ENCODE measurements at places on chromosomes 4 and X.

DNA sequence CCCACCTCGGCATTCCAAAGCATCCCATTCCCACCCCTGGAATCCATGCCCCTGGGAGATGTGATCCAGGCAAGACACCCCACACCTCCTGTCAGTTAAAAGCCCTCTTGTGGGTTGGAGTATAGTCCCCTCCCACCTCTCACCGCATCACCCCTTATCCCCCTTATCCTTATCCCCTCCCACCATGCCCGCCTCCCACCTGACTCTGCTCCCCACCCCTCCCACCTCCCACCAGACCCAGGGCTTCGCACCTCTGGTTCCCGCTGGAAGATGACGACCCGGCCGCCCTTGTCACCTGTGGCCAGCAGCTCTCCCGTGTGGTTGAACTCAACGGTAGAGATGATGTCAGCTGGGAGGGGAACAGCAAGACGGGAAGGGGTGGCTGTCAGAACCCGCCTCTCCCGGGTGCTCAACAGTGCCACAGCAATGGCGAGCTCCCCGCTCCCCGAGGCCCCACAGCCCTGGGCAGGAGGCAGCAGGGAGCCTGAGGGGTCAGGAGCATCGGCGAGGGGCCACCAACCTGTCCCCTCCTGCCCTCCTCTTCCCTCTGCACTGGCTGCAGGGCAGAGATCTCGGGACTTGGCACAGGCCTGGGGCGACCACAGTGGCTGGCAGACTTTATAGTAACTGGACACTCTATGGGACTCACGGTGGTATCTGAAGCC lies 91.5 kb downstream of the PPP2R2C start:
- no peak for DNase-seq

GRCh38 chr4:168784786-168785461 lies 225.1 kb downstream of the CBR4 start:
- no peak for DNase-seq

DNA sequence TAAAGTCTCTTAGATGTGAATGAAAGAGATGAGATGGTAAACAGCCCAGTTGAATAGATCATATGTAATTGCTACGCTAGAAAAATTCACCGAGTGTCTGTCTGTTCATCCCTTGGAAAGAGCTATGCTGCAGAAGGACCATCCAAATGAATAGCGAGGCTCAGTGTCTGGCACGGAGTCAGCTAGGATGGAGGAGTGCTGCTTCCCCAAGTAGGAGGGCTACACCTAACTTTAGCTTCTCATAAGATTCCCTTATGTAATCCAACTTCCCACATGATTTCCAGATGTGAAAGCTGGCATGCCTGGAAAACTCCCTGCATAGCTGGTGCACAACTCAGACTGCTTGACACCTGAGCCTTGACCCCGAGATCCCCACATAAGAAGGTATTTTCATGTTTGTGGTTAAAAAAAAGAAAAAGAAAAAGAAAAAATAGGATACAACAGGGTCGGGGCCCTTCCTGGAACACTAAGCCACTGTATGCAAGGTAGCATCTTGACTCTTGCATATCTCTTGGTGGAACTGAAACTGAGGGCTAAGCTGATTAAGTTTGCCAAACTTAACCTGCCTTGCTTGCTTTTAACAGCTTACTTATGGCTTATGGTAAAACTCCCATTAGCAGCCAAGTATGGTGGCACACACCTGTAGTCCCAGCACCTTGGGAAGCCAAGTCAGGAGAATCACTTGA lies 82.3 kb downstream of the FREM3 start:
- DNase-seq, result no peak

DNA sequence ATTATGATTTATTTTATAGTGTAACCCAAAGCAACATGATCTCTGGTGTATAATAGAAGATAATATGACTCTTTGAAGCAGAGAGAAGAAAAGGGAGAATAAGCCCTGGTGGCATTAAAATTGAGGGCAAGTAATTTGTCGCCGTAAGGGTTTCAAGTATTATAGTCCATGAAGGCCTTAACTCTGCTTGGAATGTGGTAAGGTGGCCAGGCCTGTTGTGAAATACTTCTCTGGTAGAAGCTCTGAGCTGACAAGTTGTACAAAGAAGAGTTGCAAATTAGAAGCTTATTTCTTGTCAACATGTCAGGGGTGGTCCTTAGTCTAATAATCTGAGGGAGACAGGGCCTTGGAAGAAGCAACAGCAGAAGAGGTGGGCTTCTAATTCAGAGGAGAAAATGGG lies 151.7 kb upstream of the HHIP start:
- no peak for DNase-seq

DNA sequence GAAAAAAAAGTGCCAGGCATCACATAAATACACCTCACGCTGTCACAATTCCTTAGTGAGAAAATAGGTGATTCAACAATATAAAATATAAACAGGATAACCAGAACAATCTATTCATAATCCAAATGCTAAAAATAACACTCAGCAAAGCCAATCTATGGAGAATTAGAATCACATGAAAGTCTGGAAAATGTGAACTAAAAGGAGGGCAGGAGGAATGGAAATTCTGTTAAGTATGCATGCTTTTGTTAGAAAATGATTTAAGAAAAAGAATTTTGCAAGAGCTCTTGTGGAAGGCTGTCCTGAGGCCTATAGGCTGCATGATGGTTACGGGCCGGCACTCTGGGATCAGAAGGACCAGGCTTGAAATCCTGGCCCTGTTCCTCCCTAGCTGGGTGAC lies 70.6 kb upstream of the PROM1 start:
- no peak for DNase-seq

DNA sequence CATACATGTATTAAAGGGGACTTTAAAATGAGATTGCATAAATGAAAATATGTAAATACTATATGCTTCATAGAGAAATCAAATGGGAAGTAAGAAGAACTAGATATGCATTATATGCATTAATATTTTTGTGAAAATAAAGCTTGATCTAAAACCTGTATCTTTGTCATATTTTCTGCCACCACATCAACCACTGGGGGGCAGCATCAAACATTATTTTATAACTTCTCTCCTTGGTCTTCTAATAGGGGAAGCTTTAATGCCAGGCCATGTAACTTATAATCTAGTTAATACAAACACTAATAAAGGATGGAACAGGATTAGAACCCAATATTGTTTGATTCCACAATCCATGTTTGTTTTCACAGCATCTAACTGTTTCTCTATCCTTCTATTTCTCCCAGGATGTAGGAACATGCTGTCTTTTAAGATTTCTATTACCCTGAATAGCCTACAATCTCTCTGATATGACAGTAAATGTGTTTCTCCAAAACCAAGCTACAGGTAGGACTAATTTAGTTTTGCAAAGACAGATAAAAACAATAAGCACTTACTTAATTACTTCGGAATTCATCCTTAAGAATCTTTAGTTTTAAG lies 10.0 kb downstream of the QRFPR start:
- peak; percentile 40 for DNase-seq

DNA sequence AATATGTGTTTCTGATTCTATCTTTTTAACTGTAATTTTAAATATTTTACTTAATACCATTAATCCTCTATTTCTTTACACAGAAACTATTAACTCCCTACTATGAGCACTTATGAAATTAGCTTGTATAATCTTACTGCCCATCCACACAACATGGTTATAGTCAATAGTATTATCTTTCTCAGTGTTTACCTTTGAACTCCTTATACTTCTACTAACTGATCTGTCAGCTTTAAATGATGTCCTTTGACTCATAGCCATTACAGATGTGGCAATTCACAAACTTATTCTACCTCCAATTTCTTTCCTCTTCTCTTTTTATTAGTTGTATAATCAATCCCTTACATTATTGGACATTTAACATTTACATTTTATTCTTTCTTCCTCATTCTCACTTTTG lies 5.5 kb downstream of the SEC31A start:
- no peak for DNase-seq

GRCh38 chr4:61299316-61299715 lies 99.2 kb downstream of the ADGRL3 start:
- DNase-seq, result no peak

DNA sequence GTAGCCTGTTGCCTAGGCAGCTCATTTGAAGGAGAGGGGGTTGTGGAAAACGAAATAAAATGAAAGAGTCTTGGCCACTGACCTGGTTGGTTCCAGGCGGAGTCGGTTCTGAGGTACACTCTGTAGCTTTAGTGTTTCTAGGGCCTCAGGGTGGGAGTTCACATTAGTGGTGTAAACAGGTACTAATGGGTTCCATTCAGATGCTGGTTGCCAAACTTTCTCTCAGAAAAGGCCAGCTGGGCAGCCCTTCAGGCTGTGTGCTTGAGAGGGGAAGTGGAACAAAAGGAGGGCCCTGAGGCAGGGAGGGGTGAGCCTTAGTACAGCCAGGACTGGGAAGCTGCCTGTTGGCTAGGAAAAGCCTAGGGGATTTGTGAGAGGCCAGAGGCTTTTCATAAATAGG lies 24.8 kb downstream of the NHSL2 start:
- DNase-seq, result no peak

DNA sequence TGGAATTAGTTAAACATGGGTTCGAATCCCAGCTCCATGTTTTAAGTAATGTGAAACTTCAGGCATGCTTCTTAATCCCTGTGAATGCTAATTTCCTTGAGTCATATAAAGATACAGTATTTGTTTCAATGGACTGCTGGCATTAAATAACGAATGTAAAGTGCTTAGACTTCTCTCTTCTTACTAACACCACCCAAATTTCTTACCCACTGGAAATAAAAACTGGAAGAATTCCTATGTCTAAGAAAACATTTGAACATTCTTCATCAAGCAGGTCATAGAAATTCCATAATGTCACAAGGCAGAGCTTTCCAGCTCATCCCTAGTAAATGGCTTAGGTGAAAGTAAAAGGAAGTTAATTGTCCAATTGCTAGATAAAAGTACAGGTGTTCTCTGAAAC lies 172.5 kb downstream of the ANK2 start:
- DNase-seq, result peak; percentile 60

- no peak for DNase-seq
These were observed 8.0 kb downstream of the ARMCX4 start for GRCh38 chrX:101493225-101493624.

DNA sequence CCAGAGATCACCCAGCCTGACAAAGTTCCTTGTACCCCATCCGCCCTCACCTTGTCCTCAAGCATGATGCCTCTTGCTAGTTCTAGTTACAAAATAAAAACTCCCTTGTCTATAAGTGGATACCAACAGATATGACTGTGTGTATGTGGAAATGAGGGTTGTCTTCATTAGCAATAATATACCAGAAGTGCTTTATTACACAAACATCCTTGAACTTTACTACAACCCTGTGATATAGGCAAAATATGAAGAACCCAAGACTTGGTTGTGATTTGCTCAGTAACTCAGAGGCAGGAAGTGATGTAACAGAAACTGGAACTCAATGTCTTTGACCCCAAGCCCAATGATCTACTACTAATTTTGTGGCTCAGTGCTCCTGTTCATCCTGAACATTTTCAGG lies 97.6 kb downstream of the AKAP4 start:
- DNase-seq, result no peak

DNA sequence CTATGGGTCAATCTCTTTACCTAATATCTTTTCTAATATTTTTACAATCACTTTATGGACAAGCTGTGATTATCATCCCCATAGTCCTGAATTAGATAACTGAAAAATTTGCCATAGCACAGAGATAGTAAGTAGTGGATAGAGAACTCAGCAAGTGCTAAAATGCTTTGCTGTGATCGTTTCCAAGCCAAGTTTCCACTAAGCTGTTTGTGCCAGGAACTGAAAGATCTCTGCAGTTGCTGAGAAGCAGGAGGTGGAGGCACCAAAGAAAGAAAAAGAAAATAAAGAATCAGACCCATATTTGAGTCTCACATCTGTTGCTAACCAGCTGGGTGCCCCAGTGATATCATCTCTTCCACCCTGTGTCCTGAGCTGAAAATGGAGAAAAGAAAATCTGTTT lies 605.6 kb upstream of the BOD1L1 start:
- no peak for DNase-seq

GRCh38 chr4:158197194-158197776 lies 13.0 kb upstream of the TMEM144 start:
- DNase-seq, result no peak

- DNase-seq, result no peak
These were observed 34.4 kb downstream of the ARHGEF38 start for GRCh38 chr4:105586638-105587328.

DNA sequence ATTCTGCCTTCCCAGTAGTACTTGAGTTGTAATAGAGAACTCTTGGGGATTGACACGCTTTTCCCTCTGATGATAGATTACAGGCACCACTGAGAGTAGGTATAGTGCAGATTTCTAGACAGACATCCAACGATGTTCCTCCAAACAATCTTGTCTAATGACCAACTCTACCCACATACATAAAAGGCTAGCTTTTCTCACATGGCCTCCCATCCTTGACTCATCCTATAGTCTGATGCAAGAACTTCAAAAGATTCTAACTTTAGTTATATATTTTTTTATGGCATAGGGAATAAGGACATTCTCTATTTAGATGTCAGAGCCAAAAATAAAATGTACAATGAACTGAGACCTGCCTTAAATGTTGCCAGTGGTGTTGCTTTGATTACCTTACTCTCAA lies 60.9 kb downstream of the GLRA2 start:
- DNase-seq, result peak; percentile 31

GRCh38 chr4:94533405-94534223 lies 81.9 kb downstream of the PDLIM5 start:
- DNase-seq, result no peak

GRCh38 chr4:24912252-24913118 lies at the start of gene CCDC149:
Gene CCDC149 (minus strand): TSS chr4:24913042. CDS start chr4:24912864, 178 bp downstream.
- DNase-seq, result peak; percentile 71

GRCh38 chr4:39700554-39700953 lies 2.6 kb downstream of the UBE2K start:
- no peak for DNase-seq

DNA sequence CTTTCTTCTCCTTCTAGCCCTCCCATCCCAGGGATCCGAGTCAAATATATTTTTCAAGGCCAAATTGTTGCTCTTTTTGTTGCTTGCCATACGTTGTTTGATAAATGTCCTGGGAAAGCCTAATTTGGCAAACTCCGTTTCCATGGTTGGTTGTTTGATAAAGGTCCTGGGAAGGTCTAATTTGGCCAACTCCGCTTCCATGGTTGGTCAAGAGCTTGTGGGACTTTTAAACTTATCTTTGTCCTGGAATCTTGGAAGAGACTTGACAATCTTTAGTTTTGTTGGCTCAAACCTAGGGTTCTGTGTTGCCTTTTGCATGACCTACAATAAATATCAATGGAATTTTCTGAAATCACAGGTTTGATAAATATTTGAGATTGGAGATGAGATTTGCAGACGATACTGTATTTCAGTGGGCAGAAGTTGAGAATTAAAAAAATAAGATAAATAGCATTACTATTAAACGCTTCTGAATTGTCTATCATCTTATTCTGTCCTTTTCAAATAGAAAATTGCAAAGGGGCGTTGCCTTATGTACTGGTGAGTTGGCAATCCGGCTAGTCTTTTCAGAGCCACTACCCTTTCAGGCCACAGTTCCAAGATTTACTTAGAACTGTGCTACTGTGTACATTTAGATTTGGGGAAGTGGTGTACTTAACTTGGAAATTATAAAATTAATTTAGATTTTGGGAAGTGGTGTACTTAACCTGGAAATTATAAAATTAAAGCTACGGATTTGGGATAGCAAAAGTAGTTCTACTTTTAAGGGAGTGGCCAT lies 804 bp downstream of the OSTC start:
- DNase-seq, result peak; percentile 70

- DNase-seq, result peak; percentile 15
These were observed 56.5 kb downstream of the PRDM5 start for GRCh38 chr4:120865985-120866384.

- DNase-seq, result no peak
These were observed 11.9 kb upstream of the ADD1 start for GRCh38 chr4:2831611-2832308.

- DNase-seq, result peak; percentile 22
These were observed 48.8 kb downstream of the C4orf33 start for GRCh38 chr4:129144755-129145206.

- DNase-seq, result no peak
These were observed 83.2 kb upstream of the PLAC8 start for GRCh38 chr4:83197555-83198235.

GRCh38 chr4:78336093-78336943 lies 215.3 kb upstream of the ANXA3 start:
- DNase-seq, result peak; percentile 47
